ENCODE measurements at places on chromosomes 6 and 20.

DNA sequence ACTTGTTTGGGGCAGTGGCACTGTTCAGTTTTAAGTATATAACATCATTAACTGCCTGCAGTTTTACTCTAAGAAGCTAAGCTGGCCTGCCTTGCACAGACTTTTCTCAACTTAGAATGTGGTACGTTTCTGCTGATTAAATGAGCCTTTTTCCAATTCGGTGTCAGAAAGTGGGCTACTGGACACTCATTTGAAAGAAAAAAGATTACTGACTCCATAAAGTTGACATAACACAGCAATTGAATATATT is 2.1 kb downstream of the ZMYND8 start:
- DNase-seq = no peak

DNA sequence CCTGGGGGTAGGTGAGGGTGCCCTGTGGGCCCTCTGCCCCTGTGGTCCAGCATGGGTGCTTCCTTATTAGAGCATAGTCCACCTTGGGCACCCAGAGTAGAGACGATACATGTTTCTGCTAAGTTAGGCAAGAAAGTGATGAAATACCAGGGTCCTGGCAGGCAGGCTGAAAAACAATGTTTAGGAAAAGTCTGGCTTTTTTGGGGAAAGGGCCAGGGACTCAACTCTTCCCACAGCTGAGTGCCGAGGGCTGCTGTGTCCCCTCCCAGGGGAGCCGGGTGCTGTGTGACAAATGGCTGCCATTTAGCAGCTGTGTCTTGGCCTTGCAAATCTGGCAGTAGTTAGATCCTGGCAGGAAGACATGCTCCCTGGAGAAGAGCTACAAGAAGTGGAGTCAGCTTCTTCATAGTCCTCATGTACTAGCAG is 61.5 kb downstream of the RREB1 start:
- DNase-seq = no peak

- no peak for DNase-seq
Observed at GRCh38 chr6:75579951-75580350, 21.7 kb upstream of the SENP6 start.

DNA sequence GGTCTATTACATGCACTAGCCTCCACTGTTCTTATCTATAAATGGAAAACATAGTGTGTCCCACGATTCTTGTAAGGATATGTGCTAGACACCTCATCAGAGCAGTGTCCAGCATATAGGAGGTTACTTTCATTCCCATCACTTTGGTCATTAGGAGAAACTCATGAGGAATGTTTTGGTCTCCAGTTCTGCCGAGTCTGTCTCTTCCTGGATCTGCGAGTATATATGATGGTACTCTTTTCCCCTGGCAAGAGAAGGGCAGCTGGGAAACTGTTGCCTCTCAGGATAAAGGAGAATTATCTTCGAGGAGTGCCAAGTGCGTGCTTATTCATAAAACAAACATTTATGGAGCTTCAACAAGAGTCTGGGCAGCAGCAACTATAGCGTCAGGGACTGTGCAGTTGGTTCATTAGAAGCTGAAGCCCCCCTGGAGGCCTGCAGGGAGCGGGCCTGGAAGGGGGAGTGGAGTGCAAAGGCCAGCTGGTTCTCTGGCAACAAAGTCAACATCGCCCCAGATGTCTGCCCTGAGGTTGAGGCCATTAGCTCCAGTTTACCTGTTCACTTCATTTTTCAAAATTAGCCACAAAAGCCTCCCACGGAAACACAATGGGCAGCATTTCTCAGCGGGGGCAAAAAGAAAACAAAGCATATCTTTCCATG is 811.9 kb downstream of the MAFB start:
- no peak for DNase-seq

GRCh38 chr6:141658696-141659095 is 474.0 kb upstream of the GJE1 start:
- DNase-seq = no peak

- DNase-seq = no peak
Observed at GRCh38 chr20:57611586-57612311, 8.5 kb downstream of the ZBP1 start.

- no peak for DNase-seq
Observed at GRCh38 chr20:55291261-55291660, 714.1 kb downstream of the CBLN4 start.

GRCh38 chr6:145866456-145867396 is 52.1 kb upstream of the FBXO30 start:
- no peak for DNase-seq

DNA sequence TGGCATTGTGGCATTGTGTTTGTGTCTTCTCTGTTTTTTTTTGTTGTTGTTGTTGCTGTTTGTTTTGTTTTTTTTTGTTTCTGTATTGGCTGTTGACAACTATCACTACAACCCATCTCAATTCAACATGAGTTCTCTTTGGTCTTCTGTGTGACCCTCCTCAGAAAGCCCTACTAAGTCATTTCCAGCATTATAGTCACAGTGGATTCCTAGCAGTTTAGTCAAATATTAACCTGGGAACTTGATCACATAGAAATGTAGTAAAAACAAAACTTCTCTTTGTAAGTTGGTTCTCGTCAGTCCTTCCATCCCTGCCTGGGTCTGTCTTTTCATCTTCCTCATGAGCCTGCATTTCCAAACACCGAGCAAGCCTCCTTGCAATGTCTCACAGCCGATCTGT is 16.8 kb downstream of the SLC17A2 start:
- no peak for DNase-seq
